ENCODE measurements at places on chromosomes 2 and 18.

DNA sequence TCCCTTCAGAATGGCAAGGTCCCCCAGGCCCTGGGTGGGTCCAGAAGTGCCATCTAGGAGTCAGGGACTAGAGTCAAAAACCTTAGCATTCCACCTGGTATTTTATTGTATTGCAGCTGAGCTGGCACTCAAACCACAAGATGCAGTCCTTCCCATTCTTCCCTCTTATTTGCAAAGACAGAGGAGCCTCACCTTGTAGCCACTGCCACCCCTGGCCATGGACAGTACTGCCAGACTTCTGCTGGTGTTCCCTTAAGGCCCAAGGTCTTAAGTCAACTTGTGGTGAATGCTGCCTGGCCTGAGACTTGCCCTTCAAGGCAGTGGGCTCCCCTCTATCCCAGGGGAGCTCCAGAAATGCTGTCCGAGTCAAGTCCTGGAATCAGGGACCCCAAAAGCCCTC, 6.9 kb downstream of the UGT1A10 start:
- DNase-seq = no peak

- no peak for DNase-seq
Measured at GRCh38 chr2:23387221-23387550, 2.2 kb downstream of the KLHL29 start.

DNA sequence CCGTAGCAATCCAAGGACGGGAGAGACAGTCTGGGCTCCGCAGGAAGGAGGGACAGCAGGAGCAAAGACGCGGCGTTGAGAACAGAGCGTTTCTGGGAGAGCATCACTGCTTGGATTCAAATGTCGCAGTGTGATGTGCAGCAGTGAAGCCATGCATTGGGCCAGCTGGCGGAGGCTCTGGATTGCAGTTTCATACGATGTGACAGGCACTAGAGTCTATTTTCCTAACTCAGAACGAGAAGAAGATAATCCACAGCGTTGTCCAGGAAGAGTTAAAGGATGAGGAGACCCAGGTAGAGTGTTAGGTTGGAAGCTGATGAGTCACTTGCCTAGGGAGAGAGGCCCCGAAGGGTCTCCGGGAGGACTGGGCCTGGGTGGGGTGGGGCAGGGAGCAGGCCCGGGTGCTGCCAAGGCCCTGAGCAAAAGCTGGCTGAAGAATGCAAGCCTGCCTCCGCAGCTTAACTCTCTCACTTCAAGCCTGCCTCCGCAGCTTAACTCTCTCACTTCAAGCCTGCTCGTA, 17.7 kb upstream of the SEMA4C start:
- no peak for DNase-seq

DNA sequence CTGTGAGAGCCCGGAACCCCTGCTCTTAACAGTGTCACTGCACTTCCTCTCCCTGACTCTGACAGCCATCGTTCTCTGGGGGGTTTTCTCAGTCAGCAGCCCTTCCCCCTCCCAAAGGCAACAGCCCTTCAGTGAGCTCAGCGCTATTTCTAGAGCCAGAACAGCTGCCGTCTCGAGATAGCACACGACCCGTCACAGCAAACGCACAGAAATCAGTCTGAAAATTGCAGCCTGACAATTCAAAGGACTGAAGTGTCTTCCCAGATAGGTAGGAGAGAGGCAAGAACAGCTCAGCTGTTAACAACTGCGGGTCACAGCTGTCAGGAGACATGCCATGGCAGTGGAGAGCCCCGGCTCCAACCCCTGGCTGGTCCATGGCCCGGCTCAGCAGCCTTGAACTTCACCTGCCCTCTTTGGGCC, 45.4 kb downstream of the ST8SIA5 start:
- DNase-seq = no peak

DNA sequence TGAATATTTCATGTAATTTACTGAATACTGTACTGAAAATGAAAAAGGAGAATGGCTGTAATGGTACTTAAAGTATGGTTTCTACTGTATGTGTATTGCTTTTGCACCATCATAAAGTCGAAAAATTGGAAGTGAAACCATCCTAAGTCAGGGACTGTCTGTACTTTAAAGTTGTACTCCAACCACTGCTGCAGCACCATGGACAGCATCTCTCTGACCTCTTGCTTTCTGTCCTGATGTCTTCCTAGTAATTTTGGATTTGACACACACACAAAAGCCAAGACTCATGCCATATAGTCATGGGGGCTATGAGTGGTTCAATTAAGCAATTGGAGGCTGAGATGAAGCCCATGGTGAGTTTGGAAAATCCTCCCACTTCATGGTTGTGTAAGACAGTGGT, 256.3 kb upstream of the PKDCC start:
- no peak for DNase-seq

DNA sequence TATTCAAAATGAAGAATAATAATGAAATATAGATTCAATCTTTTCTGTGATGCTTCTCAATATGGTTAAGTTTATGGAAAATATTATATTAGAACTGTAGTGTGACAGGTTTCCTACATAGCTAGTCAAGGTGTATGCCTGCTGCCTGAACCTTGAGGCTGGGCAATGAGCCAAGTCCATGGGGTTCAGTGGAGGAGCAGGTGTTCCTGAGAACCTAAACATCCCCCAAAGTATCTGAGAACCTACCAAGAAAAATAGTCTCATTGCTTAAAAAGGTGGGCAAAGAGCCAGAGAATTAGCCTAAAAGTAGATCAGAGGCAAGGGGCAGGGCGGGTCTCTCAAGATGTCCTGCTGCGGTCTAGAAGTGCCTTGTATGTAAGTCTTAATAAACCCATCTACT, 185.9 kb upstream of the SPHKAP start:
- DNase-seq = no peak

DNA sequence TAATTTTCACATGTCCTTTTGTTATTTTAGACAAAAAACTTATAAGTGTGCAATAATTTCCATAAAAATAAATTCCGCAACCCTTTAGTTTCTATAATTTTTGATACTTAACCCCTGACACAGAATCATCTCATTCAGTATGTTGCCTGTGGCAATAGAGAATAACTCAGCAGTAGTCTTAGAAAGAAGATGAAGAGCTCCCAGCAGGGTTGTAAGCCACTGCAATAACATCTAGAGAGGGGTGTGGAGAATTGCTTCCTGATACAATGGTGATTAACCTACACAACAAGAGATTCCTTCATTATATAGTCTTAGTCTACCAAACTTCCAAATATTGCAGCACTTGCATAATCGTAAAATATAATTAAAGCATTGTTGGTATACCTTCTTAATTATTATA, 118.9 kb downstream of the TMX3 start:
- no peak for DNase-seq

- no peak for DNase-seq
Measured at GRCh38 chr18:74482697-74483096, 13.5 kb upstream of the CNDP2 start.

- no peak for DNase-seq
Measured at GRCh38 chr2:29075894-29076705, 1.8 kb upstream of the PCARE start.

DNA sequence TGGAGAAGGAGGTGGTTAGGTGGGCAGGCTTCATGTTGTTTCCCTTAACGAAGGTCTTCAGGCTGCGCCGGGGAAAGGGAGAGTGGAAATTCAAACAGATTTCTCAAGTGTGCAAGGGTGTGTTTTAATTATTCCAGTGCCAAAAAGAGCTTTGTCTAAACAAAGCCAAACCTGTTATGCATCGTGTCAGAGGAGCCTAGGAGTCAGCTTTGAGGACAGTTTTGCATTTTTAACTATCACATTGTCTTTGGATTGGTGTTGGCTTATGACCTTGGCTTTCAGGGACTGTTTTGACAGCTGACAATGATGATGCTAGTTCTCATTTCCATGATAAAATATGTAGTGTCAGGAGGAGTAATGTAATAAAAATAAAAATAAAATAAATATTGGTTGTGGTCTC, 144.8 kb downstream of the LDLRAD4 start:
- DNase-seq = no peak

DNA sequence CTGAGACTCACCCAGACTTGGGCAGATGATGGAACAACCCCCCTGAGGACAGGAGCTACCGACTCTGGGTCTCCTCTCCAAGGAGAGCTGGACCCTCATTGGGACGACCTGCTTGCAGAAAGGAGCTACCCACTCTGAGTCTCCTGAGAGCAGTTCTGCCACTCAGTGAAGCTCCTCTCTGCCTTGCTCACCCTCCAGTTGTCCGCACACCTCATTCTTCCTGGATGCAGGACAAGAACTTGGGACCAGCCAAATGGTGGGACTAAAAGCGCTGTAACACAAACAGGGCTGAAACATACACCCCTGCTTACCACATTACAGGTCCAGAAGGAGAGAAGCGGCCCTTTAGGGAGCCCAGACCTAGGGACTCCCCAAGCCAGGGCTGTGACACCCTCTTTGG, 124.9 kb upstream of the CCDC150 start:
- DNase-seq = no peak

GRCh38 chr2:54015798-54016699, 45.3 kb upstream of the PSME4 start:
- DNase-seq = no peak

- DNase-seq = no peak
Measured at GRCh38 chr2:240256704-240257637, 116.5 kb upstream of the OTOS start.

- no peak for DNase-seq
Measured at GRCh38 chr2:158795195-158795924, at the start of gene DAPL1. DAPL1 (plus strand) TSS chr2:158795317; CDS start chr2:158795373, 56 bp downstream.

DNA sequence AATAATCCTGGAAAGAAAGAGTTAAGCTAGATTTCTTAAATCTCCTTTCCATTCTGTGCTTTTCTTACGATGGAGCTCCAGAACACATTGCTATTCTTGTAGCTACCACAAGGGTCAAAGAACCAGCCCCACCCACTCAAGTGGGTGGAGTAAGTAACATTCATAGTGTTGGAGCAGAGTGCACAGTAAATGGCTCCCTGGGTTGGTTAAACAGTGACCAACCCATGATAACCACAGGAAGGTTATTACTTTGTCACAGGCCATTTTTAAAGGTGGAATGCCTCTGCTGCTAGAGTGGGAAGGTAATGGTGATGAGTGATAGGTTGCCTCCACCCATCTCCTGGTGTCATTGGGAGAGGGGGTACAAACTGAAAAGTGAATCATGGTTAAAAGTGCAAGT, 13.9 kb downstream of the ARPC2 start:
- no peak for DNase-seq

- DNase-seq = no peak
Measured at GRCh38 chr2:236974148-236974547, 111.5 kb upstream of the COPS8 start.

- DNase-seq = no peak
Measured at GRCh38 chr2:74925361-74925786, 33.1 kb upstream of the POLE4 start.

DNA sequence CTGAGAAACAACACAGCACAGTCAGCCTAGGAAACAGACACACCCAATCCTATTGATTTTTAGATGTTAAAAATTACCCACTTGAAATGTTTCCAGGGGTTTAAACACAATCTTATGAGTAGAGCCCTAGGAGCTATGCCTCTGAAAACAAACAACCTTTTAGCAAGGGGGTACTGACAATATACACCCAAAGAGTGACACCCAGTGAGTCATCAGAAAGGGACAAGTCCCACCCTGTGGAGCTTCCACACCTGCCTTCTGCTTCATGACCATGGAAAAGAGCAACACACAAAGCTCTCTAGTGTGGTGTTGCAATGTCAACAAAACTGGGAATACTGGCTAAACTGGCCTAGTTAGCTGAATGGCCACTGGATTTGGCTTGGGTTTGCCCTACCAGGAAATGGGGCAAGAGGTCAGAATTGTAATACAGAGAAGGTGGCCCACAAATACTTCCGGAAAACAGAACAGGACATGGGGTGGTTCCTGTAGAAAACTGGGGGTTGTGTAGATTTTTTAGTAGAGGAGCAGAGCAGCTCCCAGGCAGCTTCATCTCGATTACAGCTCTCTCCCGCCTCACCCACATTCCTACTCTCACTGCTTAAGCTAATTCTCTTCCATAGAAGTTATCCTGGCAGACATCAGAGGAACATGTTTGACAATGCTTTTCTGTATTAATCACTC, 98.2 kb downstream of the GAREM1 start:
- DNase-seq = no peak

GRCh38 chr2:181170256-181170655, 189.9 kb downstream of the UBE2E3 start:
- no peak for DNase-seq

DNA sequence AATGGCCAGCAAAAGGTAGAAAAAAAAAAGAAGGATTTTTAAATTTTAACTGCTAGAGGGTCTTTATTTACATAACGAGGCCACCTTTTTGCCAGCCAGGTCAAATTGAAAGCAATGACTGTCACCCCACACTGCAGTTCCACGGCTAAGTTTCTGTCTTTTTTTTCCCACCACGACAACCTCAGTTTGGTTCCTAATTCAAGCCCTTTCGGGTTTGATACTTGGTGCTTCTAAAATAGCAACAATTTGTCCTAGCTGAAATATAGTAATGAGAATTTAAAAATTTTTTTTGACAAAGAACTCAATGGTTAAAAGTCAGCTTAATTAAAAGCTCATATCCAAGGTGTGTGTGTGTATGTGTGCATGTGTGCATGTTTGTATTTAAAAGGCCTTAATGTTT, 16.4 kb upstream of the NMS start:
- no peak for DNase-seq

DNA sequence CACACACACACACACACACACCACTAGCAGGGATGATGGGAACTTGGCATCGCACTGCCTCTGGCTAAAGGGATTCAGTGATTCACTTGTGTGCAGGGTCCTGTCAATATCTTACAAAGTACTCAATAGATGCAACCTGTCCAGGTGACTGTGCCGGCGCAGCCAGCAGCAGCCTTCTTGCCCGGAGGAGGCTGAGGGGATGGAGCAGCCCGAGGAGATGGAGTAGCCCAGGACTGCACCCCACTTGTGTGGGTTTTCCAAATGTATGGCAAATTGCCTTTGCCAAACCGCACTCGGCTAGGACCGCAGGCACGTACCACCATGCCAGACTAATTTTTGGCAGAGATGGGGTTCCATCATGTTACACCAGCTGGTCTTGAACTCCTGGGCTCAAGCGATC, 31.1 kb downstream of the GBX2 start:
- no peak for DNase-seq

DNA sequence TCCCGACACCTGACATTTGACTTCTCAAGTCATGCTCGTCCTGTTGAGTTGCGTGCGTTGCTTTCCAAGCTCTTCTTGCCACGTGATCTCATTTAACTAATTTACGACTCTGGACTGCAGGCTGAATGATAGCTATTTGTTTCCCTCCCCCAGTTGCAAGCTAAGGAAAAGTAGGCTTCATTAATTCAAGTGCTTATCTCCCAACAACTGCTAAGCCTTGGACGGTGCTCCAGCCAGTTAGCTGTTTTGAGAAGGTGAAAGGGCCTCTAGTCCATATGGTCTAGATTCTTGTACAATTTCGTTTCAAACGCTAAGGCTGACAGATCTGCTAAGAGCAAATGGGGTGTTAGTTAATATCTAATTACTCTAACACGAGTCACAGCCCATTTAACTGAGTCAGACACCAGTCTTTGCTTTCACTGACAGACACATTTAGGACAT, 21.1 kb downstream of the GPR45 start:
- DNase-seq = no peak

- no peak for DNase-seq
Measured at GRCh38 chr2:86396291-86396785, 44.8 kb upstream of the KDM3A start.

- no peak for DNase-seq
Measured at GRCh38 chr2:45012733-45013132, 3.5 kb upstream of the SIX2 start.

Measured in T follicular helper cell (primary cell).